ENCODE measurements at places on chromosomes 11 and 22.

DNA sequence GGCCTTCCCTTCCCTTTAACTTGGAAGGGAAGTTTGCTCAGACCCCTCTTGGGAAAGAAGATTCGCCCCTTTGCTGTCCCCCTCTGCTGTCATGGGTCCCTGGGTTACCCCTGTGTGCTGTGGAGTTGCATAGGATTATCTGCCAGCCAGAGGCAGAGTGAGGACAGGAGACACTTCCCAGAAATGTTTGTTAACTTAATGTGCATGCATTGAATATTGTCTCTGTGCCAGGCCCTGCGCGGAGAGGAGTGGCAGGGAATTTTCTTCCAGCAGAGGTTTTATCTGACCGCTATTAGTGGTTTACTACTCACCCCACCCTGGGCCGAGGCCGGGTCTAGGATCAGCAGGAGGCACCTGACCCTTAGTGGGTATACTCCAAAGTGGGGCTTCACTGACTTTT is 894.8 kb downstream of the TBC1D22A start:
- DNase-seq = no peak

GRCh38 chr11:59285716-59286260 is 72.9 kb upstream of the OR5AN1 start:
- no peak for DNase-seq

DNA sequence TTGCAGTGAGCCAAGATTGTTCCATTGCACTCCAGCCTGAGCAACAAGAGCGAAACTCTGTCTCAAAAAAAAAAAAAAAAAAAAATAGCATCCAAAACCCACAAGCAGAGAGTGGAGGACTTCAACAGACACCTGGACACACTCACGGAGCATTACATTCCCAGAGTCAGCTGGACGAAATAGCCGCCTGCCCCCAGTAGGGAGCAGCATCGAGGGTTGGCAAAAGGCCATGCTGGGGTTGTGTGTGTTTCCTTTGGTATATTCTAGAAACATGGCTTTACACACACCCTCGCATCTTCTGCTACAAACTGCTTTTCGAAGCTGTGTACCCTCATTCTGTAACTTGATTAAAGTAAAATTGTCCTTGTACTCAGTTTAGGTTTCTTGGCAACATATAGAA is 5.3 kb downstream of the ADA2 start:
- peak; percentile 32 for DNase-seq

DNA sequence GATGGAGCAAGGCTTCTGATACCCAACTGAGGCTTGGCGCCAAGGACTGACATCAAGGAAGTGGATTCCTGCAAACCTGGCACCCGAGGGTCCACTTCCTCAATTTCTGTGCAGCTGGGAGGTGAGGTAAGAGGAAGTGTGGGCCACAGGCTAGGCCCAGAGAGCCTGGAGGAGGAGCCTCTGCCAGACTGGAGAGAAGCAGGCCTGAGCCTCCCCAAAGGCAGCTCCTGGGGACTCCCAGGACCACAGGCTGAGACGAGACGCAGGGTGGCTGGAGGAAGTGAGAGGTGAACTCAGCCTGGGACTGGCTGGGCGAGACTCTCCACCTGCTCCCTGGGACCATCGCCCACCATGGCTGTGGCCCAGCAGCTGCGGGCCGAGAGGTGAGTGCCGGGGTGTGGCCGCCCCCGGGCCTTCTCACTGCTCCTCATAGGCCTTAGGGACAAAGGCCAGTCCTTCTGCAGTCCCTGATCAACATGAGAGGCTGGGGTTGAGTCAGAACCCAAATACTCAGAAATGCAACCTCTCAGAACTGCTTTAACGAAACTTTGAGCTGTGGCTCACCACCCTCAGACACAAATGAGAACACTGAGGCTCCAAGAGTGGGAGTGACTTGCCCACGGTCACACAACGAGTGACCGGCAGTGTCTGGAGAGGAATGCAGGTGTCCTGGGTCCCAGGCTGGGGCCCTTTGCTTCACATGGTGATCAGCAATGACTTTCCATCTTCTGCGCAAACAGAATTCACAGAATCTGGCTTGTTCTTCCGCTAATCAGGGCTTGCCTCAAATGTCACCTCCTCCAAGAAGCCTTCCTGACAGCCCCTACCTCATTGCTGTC is at the start of gene NCF4:
TSS of gene NCF4 (plus strand) at position 186 of the 839 bp plus-strand sequence. CDS start at position 352, 166 bp downstream.
- DNase-seq = peak; percentile 21
